CD4-positive, alpha-beta T cell treated with Interleukin-6 for 4 hours (primary cell): ENCODE measurements at places on chromosomes 1 and 21.

DNA sequence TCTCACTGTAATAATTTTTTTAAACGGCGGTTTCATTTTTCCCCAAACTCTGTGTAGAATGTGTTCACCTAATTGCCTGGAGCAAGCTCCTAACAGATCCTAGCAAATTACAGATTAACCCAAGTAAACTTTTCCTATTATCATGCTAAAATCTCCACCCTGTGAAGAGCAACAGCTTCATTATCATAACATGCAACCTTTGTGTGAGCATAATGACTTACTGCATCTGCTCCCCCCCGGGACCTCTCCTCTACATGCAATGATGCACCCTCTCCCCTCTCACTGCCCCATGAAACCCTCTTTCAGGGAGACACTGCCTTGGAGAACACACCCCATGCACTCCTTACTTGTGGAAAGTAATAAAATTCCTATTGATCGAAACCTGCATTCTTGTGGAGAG, 717.0 kb upstream of the TMPRSS15 start:
- no peak for DNase-seq

DNA sequence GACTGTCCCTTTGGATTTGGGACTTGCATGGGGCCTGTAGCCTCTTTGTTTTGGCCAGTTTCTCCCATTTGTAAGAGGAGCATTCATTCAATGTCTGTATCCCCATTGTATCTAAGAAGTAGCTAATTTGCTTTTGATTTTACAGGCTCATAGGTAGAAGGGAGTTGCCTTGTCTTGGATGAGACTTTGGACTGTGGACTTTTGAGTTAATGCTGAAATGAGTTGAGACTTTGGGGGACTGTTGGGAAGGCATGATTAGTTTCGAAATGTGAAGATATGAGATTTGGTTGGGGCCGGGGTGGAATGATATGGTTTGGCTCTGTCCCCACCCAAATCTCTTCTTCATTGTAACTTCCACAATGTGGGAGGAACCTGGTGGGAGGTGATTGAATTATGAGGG, 151.7 kb downstream of the PRDM2 start:
- DNase-seq: no peak

GRCh38 chr1:187621951-187622350, 793.2 kb downstream of the PLA2G4A start:
- DNase-seq: no peak

DNA sequence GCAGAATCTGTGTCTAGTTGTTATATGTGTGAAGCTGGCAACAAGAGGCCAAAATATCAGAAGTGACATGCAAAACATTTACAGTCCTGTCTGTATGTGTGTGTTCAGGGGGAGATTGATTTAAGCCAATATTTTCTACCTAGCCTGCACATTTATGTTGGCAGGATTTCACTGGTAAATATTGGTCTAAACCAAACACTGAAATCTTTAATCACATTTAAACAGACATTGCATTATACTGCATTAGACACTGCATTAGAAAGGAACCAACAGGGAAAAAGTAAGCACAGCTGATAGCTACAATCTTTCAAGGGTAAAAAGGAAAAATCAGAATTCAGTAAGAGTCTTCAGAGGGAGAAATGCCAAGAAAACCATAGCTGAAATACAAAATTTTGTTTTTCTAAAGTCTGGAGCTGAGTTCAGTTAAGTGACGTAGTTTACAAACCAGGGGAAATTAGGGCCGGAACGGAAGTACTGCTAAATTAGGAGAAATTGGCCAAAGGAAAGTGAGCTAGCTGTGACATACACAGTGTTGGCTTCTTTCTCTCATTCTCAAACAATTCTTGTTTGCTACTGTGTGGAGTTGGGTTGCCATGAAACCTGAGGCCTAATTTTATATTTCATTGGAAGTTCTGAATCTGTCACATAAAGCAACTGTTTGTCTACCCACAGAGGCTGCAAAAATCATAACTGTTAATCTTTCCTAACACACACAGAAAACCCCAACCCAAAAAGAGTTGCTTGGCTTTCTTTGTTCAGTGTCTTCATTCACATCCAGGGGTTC, 217.3 kb upstream of the SGIP1 start:
- DNase-seq: no peak
